DMS79 (cell line): ENCODE measurements at places on chromosomes 1 and 21.
A peak's percentile ranks its signal among the peaks of the same experiment; 100 is the strongest.

DNA sequence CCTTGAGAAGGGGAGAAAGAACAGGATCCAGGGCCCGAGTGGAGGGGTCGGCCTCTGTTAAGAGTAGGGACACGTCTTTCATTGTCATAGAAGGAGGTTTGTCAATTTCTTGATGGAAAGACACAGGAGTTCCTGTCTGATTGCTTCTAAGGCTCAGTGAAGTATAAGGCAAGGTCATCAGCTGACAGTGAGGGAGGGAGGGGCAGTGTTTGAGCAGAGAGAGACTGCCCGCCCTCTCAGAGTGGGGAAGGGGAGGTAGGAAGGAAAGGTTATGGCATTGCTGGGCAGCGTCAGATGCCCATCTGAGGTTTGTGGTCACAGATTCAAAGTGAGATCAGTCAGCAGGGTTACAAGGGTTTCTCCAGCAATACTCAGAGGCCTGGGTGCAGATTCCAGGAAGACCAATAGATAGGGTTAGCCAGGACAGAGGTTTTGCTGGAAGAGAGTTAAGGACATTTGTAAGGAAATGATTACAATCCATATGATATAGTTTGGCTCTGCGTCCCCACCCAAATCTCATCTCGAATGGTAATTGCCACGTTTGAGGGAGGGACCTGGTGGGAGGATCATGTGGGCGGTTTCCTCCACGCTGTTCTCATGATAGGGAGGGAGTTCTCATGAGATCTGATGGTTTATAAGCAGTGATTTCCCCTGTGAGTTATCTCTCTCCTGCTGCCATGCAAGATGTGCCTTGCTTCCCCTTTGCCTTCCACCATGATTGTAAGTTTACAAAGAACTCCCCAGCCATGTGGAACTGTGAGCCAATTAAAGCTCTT is 127.2 kb upstream of the GJB5 start:
- DNase-seq = no peak

GRCh38 chr1:207803678-207804077 is 51.8 kb downstream of the CD46 start:
- DNase-seq = no peak

- no peak for DNase-seq
These were observed 16.0 kb downstream of the OR2T11 start for GRCh38 chr1:248618878-248619277.

DNA sequence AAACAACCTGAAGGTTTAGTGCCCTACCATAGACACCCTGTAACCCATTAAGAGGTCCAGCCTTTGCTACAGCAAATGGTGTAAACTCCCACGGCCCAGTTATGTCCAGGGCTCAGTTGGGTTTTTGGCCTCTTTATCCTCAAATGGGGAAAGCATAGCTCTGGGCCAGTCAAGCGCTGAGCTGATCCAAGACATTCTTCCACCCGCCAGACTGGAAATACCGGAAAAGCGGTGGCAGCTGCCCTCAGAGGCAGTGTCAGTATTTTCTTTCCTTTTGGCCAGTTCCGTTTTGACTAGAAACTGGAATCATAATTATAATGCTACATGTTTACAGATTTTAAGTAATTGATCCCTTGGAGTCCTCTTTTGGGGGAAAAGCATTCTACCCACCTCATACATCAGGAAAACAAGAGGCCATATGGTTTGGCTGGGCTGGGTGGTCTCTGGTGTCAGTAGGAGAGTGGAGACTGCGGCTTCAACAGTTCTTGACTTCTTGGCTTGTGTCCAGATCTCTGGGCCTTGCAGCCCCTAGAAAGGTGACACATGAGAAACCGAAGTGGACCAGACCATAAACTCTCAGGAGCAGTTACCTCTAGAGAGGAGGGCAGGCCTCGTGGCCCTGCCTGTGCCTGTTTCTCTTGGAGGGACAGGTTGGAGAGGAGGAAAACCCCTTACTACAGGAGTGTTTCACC is 30.2 kb upstream of the CLDN14 start:
- DNase-seq = peak; percentile 38

DNA sequence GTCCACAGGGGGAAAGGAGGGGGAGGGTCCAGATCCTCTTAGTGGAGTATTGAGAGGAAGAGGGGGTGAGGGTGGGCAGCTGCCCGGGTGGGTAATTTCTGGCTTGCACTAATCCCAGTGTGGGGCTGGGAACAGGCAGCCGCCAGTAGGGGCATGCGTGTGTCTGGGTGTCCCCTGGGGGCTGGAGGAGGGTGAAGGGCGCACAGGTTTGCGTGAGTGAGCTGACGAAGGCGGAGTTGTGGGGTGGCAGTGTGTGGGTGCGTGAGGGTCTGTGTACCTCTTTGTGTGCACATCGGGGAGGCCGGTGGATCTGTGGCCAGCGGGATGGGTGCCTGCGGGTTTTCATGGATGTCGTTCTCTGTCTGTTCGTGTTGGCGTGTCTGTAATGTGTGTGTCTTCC is 97.3 kb downstream of the PAX7 start:
- no peak for DNase-seq

DNA sequence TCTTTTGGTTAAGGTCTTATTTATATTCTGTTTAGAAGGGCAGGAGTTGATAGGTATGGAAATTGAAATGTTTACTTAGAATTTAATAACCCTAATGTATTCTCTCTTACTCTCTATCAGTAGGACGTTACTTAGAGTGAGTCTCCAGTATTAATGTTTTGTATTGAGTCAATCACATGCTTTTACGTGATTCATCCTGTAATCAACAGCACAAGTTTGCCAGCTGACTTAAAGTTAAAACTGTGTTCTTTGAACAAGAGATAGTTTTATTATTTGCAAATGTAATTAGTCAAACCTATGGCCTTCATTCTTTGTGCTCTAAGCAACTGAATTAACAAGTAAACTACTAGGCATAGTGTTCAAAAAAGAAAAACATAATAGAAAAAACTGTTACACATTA is 57.3 kb downstream of the PKN2 start:
- DNase-seq = no peak

DNA sequence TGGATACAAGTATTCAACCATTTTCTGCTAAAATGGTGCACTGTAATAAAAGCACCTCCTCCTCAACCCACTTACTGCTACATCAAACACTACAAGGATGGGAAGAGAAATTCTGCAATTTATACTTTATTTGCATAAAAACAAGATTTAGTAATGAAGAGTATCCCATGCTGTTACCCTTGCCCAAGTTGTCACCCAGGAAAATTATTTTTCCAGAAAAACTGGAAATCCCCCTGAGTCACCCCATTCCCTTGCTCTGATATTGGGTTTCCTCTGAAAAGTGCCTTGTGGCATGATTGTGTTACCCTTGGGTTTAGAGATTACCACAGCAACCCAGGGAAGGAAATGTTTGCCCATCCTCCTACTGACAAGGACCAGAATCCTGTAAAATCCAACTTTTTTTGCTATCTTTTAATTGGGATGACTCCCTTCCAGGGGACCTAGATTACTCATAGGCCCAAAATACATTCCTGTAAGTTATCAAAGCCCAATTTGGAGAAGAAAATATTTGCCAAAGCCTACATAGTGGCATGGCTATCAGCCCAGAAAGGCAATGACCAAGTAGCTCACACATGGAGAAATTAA is 16.5 kb upstream of the ZC3H11B start:
- no peak for DNase-seq

GRCh38 chr1:9874959-9875635 is 35.0 kb downstream of the CTNNBIP1 start:
- peak; percentile 76 for DNase-seq

GRCh38 chr1:219812491-219813203 is 115.7 kb downstream of the SLC30A10 start:
- peak; percentile 5 for DNase-seq

- DNase-seq = no peak
These were observed 52.0 kb downstream of the PRDX6 start for GRCh38 chr1:173529106-173529505.
